ENCODE measurements at places on chromosomes 13 and 19.
A peak's percentile ranks its signal among the peaks of the same experiment; 100 is the strongest.

GRCh38 chr13:30394751-30395191, 27.5 kb upstream of the UBE2L5 start:
- no peak for DNase-seq

GRCh38 chr13:113864273-113864890, 506 bp upstream of the GAS6 start:
- no peak for DNase-seq

- DNase-seq, result no peak
Observed at GRCh38 chr19:10433131-10433536, 12.8 kb downstream of the PDE4A start.

DNA sequence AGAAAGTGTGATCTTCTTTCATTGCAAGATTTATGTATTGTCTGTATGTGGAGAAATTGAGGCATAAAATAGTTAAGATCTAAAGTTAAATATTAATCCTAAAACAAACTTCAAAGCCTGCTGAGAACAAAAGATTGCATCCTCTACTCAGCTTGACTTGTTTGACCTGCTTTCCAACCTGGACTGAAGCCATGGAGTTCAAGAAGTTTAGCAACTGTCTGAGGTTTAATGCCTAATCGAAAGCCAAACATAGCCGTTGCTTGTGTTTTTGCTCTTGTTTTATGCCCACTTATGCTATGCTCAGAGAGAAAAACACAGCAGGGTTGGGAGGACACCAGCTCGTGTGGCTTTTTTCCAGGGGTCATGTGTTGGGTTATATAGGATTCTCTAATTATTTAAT, 135.6 kb downstream of the NUFIP1 start:
- DNase-seq, result peak; percentile 84

- no peak for DNase-seq
Observed at GRCh38 chr19:45767881-45768654, 984 bp downstream of the SIX5 start.

GRCh38 chr13:18714889-18715288, 466.7 kb downstream of the TUBA3C start:
- no peak for DNase-seq

- DNase-seq, result no peak
Observed at GRCh38 chr19:38452430-38453366, 19.2 kb downstream of the RYR1 start.

DNA sequence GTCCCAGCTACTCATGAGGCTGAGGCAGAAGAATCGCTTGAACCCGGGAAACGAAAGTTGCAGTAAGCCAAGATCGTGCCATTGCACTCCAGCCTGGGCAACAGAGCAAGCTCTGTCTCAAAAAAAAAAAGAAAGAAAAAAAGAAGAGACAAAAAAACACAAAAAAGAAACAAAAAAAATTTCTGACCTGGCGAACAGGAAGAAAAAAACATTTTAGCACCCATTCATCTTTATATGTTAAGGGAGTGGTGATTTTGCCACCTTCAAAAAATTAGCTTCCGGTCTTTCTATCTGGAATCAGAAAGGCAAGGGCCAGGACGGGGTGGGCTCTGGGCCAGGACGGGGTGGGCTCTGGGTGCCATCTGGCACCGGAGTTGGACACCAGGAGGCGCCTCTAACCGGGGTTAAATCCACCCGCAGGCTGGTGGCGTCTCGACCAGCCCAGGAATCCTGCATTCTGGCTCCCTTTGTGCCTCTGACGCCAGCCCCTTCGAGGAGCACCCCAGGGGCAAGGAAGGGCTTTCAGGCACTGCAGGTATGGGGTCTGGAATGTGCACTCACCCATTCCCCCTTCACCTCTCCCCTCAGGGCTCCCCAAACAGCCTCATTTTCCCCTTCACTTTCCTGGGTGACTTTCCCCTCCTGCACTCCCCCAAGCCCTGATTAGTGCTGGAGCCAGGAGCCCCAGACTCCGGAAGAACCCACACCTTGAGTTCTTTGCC, 10.4 kb upstream of the ZSWIM4 start:
- peak; percentile 65 for DNase-seq

DNA sequence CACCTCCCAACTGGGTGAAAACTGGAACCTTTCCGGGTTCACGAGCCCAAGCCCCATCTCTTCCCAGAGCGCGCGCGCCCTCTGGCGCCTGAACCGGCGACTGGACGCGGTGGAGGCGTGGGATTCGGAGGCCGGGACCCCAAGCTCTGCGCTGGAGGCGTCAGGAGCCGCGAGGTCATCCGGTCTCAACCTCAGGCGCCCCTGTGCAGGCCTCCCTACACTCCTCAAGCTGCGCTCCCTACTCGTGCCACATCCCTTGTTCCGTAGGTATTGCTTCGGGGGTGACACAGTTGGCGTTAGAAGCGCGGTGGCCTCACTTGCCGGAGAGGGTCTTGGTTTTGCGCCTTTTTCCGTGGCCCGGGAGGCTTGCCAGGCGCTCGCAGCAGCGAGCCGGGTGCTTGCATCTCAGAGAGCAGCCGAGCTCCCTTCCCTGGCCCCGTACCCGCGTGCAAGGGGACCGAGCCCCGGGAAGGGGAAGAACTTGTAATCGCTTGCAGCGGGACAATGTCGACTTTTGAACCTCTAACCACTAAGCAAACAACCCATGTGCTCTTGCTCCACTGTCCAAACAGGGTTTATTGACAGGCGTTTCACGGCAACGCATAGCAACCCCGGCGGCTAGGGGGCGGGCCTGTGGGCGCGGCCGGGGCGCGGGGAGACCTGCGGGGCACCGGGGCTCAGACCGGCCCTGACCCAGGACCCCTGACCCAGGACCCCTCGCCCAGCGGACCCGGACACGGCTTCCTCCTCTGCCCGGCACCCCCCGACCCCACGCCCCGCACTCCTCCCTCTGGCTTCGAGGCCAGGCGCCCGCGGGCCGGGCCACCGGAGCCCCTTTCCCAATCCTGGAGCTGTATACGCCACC, 8.5 kb downstream of the CDX2 start:
- peak; percentile 72 for DNase-seq
